IgD-negative memory B cell (primary cell): ENCODE measurements at places on chromosomes 16 and 17. TPM values are rescaled to one million over a fixed set of nuclear protein-coding genes. Genes with fewer than 3 reads are reported as not detected.

TMEM220 gene
- 3.6 TPM for polyA plus RNA-seq

BCO1 gene
- not detected for polyA plus RNA-seq

MRPL12 gene
- 63.7 TPM for polyA plus RNA-seq

SPATA32 gene
- 0.34 TPM for polyA plus RNA-seq

GPR142 gene
- not detected for polyA plus RNA-seq

LPO gene
- not detected for polyA plus RNA-seq

MT1M gene
- polyA plus RNA-seq: not detected

TSR3 gene
- polyA plus RNA-seq: 116 TPM
